NCI-H524 (cell line): ENCODE measurements at places on chromosomes 5 and 9.

- peak; percentile 42 for DNase-seq
These were observed 45.8 kb downstream of the EPB41L4B start for GRCh38 chr9:109274884-109275730.

DNA sequence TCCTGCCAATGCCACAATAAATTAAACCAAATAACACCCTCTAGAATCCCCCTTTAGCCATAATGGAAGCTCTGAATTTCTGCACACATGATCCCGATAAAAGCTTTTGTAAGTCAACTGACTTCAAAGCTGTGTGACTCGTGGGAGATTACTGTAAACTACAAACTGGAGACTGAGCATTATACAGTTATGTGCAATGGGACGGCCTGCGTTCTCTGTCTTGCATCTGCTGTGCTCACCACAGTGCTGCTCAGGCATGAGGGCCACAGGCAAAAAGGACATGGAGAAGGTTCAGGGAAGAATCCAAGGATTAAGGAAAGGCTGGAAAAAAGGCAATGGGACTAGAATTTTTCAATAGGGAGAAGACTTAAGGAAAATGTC, 184.2 kb downstream of the FANCC start:
- DNase-seq, result no peak

DNA sequence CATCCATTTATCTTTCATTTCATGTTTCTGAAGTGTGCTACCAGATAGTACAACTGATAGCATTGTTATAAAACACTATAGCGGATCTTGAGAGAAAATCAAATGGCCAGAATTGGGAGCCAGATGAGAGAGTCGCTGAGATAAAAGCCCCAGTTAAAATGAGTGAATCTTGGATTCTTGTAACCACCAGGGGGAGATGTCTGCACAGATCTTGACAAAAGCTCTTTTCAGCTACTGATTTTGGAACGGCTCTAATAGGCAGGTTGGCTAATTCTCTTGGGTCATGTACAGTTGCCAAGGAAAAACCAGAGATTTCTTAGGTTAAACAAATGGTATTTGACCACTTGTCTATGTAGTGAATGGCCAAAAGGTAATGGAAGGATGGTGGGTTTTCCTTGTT, 21.7 kb downstream of the F2RL2 start:
- peak; percentile 74 for DNase-seq

DNA sequence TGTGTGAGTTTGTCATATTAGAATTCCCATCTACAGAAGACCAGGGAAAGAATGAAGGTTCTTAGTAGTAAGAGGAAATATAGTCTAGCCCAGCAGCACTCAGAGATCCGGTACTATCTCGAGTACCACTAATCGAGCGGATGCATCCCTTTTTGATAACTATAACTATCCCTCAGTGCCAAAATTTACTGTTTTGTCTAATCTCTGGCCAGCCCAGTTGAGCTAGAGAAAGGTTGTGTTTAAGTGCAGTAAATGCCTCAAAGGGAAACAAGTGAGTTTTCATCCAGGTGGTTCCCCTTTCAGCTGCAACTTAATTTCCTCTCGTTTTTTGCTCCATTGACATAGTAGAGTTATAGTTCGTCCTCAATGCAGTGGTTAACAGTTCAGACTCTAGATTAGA, 146.7 kb downstream of the GPBP1 start:
- DNase-seq, result no peak

DNA sequence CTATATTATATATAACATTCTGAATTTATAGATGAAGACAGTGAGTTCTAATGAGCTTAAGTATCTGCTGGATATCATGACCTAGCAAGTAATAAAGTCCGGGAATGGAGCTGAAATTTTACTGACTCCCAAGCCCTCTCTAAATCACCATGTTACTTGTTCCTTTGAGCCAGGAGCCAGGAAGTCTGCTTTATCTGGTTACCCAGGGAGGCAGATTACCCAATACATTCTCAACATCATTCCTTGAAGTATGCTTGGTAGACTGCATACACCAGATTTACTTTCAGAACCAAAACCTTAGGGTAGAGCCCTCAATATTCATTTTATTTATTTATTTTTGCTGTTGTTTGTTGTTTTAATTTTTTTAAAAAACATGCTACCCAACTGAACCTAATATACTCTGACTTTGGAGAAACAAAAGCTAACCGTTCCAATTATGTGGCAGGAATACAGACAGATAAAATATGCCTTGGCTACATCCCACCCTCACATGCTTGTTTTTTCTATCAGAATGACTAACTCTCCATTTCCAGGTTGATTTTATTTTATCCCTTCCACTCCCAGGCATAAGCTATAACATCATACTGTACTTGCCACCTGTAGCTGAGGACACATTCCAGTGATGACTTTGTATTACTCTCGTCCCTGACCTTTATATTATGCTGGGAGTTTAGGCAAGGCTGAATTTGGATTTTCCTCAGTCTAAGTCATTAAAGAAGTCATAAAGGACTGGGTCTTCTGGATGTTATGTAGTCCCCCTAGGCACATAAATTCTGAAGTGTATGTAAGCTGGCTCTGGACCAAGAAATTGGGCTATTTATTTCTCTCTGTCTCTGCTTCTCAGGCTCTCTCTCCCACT, 82.0 kb downstream of the YIPF5 start:
- no peak for DNase-seq

DNA sequence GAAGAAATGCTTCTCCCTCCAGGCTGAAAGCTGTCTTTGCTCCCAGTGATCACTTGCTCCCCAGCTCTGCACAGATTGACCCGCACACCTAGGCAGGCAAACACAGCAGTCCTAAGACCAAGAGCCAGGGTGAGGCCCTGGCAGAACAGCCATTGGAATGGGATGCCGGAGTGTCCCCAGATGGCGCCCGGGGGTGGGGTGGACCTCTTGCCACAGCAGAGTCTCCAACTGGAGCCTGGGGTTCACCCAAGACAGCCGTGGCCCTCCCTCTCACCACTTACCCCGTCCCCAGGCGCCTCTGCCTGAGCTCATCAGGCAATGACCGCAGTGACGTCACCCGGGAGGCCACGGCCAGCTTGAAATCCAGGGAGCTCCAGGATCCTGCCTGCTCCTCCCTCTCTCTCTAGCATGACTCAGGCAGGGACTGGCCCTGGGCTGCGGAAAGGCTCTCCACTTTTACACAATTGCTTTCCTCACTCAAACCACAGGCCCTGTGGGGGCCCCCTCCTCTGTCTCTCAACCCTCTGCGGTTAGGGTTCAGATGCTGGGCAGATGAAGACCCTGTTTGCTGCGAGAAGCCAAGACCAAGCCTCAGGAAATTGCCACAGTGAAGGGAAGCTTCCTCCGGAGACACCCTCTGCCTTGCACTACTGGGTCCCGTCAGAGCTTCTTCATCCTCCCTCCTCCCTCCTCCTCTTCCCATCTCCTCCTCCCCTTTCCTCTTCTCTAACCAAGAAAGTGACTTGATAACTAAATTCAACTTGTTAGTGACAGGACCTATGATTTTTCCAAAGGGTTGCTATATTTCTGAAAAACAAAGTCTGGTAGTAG, 24.3 kb upstream of the PTGES start:
- DNase-seq, result no peak

- no peak for DNase-seq
These were observed 31.4 kb downstream of the ACTBL2 start for GRCh38 chr5:57450991-57451876.

DNA sequence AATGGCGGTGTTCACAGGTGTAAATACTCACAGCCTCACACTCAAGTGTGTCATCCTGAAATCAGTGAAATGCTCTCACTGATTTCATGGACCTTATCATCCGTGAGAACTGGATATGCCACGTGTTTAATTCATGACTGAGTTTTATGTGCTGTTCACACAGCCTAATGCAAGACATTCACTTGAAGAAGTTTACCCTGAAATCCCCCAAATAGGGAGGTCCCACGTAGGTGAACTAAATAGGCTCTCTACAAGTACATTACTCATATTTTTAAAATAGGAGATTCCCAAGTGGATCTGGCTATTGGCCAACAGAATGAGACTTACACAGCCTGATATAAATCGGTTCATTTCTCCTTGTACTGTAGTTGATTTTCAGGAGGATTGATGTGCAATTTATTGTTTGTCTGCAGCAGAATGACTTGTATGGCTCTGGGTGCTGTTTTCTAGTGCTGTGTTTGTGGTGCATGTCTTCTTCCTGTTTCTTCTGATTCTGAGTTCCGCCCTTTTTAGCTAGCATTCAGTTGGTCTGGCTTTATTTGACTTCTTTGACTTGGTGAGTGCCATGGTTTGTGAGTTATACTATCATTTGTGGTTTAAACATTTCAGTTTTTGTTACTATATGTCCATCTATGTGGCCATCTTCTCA, 25.1 kb downstream of the TRIO start:
- DNase-seq, result peak; percentile 55

GRCh38 chr5:54275361-54275760, 35.0 kb downstream of the ARL15 start:
- DNase-seq, result no peak

- DNase-seq, result no peak
These were observed 8.7 kb downstream of the PHF19 start for GRCh38 chr9:120868339-120868675.

- no peak for DNase-seq
These were observed 76.1 kb upstream of the ASS1 start for GRCh38 chr9:130368631-130369103.

DNA sequence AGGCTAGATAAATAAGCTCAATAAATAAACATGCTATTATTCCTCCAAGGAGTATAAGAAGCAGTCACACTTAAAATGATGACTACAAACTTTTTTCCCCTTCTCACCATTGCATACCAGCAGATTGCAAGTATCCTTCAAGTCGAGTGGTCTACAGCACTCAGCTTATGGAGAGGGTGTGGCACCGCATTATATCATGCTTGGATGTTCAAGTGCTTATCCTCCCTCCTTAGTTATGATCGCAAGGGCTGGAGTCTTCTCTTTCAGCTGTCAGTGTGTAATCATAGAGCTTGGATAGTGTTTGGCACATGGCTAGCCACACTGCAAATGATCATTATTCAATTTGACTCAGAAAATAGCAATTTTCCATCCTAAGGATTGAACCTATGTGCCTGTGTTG, 124.0 kb downstream of the CARTPT start:
- DNase-seq, result peak; percentile 2

GRCh38 chr5:95617057-95617456, 2.8 kb upstream of the GPR150 start:
- no peak for DNase-seq

GRCh38 chr9:95045751-95046150, 271.8 kb downstream of the FANCC start:
- no peak for DNase-seq

DNA sequence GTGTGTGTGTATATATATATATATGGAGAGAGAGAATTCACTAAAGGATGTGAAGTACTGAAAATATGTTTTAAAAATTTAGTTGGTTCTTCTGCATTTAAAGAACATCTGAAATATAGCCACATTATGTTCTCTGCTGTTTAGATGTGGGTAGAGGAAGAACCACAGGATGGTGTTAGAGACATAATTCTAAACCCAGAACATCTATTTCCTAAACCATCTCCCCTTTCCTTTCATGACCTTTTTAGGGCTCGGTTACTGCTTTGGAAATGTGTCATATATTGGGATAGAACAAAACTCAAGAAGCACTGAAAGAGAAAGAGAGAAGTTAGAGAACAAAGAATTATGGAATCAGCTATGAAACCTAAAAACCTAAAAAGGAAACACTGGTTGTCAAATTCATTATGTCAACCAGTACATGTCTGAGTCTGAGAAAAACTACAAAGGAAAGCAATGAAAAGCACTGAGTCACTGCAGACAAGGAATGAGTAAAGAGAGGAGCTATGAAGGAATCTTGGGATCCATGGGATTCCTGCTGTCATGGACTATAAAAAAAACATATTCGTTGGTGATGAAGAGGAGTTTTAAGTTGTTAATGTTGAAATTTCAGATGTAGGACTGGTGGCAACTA, 28.4 kb downstream of the SLC12A2 start:
- no peak for DNase-seq

DNA sequence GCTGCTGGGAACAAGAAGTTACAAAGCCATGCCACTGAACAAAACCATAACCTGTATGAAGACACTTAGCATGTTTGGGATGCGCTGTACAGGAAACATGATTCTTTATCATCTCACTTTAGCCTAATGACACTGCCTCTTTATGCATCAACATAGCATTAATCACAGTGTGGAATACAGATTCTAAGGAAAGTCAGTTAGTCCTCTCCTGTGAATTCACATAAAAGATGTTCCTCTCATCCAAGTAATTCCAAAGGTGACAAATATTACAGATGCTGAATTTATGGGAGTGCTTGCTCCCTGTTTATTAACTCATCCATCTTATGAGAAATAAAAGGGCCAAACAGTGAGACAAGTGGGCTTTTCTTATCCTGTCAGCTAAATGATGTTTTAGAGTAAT, 1677.7 kb downstream of the EFNA5 start:
- DNase-seq, result no peak

GRCh38 chr5:24162343-24162742, 482.4 kb downstream of the CDH10 start:
- no peak for DNase-seq

DNA sequence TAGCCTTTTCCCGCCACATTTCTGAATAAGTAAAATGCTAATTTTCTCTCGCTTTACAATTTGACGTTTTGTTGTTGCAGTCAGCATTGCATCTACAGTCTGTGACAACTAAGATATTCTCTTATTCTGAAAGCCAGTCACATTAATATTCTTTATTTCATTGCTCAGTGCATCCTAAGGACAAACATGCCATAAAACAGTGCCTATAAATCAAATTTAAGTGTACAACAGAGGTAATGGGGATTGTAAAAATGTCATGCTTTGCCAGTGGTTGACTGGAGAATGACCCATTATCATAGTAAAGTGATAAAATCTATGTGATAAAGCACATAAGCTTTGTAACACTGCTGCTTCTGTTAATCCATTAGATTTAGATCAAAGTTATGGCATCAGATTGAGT, 1850.0 kb upstream of the ACO1 start:
- no peak for DNase-seq

DNA sequence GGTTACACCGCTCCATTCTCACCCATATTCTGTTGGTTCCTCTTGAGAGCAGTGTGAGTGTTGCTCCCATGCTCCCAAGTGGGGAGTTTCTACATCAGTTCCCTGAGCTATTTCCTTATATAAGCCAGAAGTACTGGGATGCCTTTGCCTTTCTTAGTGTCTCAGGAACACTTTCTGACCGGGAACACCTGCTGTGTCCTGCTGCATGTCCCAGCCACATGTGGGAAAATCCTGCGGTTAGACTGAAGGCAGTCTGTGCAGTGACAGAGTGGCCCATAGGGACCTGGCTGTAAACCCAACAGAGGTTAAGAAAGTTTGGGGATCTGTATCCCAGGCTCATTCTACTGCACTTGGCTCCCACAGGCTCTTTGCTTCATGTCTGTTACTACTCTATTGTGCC, 126.0 kb downstream of the EGFLAM start:
- DNase-seq, result no peak

GRCh38 chr5:91487420-91487819, 104.3 kb upstream of the ARRDC3 start:
- DNase-seq, result no peak

- DNase-seq, result no peak
These were observed 489.7 kb downstream of the SLCO4C1 start for GRCh38 chr5:101806410-101806809.
